ENCODE measurements at places on chromosomes 1 and 21.

DNA sequence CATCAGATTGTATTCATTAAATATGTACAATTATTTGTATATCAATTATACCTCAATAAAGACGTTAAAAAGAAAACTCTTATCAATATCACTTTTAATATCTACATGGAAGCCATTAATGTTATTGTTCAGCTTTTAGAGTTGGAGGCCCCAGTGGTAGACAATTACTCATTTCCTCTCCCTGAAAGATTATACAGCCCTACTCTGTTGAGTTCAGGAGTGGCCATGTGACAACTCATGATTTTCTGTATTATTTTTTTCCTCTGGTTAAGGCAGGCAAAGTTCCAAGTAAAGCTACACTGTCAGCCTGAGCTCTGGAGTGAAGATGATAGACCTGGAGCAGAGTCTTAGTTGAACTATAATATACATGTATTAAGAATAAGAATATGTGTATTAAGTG, 247.9 kb upstream of the B3GALT2 start:
- DNase-seq = no peak

- no peak for DNase-seq
These were observed 8.0 kb upstream of the THEMIS2 start for GRCh38 chr1:27864264-27864895.

DNA sequence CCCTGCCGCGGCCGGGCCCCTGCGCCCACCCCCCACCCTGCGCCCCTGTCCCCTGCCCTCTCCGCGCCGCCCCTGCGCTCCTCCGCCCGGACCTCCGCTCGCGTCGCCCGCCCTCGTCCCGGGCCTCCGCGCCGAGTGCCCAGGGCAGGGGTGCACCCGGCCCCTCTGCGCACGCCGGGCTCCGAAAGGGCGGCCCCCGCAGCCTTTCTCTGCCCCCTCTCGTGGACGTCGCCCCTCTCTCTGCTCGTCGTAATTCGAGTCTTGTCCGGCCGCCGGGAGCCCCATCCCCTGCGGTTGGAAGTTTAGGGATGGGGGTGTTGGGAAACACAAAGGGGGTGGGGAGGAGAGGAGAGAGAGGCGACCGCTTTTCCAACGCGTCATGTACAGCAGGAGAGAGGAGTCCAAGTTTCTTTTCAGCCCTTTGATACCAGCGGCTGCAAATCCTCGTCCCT, 407 bp downstream of the GALNT2 start:
- peak; percentile 43 for DNase-seq

GRCh38 chr1:42552636-42553035, 89.5 kb downstream of the CCDC30 start:
- no peak for DNase-seq

DNA sequence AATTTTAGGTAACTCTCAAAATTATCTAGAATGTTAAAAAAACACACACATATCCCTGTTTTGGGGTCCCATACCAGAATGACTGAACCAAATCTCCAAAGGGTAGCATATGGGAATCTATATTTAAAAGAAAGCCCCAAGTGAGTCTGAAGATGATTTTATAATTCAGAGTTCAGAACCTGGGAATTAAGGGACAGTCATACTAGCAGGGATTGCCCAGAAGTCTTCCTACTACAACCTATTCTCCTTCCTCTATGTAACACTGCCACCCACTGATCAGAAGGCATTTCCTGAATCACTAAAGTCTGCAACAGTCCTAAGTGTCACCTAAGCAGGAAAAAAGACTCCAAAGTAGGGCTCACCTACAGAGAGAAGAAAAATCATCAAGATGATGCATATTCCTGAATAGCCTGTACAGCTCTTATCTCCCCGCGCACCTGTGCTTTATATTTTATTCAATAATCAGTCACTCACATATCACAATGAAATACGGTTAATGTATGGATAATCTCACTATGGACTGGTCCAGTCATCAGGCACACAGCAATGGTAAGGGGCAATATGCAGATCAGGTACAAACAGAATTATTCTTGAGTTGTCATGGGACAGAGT, 4.9 kb downstream of the RGS1 start:
- DNase-seq = peak; percentile 59

DNA sequence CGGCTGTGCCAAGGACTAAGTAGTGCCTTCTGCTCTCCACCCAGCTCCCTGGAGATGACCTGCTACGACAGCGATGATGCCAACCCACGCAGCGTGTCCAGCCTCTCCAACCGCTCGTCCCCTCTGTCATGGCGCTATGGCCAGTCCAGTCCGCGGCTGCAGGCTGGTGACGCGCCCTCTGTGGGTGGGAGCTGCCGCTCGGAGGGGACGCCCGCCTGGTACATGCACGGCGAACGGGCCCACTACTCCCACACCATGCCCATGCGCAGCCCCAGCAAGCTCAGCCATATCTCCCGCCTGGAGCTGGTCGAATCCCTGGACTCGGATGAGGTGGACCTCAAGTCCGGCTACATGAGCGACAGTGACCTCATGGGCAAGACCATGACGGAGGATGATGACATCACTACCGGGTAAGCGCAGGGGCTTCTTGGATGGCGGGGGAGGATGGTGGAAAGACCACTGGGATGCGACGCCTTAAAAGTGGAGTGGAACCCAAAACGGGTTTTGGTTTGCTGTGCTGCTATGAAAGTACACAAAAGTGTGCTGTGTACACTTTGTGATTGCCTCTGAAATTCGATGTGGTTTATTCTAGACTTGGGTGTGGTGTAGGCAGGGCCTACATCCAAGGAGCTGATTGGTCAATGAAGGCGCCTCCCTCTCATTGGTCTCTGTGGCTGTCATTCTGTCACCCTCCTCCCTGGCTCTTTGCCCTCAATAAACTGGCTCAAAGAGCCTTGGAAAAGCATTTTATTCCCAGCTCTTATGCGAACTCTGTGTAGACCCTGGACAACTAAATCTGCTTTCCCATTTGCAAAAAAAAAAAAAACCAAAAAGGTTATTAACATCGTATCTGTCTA, 110.4 kb upstream of the IPO9 start:
- no peak for DNase-seq

Data from small intestine (tissue), 16 donors.